ENCODE measurements at places on chromosomes 13 and 19.

DNA sequence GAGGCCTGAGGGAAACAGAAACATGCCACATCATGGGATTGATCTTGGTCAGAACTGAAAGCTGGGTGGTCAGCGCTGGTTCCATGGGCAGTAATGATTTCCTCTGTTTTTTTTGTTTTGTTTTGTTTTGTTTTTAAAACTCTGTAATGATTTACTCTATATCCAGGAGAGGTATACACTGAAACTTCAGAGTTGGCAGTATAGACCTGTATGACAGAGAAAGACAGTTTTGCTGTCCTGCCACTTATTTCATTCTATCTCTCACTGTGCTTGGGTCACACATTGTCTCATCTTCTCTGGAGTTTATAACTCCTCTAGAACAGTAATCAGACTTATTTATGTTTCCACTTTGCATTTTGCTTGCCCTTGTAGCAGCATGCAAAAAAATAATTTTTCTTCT is 105.1 kb upstream of the SLITRK1 start:
- DNase-seq, result no peak

DNA sequence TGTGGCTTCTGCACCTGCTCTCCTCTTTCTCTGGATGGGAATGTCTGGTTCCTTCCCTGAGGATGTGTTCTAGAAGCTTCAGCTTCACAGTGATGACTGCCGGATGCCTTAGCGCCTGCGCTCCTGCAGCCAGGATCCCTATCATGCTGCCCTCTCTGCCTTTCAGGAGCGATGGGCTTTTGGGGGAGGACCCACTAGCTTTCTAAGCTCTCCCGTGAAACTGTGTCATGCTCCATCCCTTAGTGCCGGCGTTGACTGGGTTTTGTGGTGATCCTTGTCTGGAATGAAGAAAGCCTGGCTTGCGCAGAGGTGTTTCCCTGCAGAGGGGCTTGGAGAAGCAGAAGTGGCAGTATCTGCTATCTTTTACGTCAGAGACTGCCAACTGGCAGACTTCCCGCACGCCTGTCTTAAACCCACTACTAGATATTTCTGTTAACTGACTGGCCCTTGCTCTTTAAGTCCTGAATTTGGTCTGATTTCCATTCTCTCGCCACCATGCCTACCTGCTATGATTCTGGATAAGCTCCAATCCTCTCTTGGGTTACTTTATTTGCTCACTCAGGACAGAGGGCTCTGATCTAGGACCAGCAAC is 3.8 kb upstream of the KMT2B start:
- no peak for DNase-seq

DNA sequence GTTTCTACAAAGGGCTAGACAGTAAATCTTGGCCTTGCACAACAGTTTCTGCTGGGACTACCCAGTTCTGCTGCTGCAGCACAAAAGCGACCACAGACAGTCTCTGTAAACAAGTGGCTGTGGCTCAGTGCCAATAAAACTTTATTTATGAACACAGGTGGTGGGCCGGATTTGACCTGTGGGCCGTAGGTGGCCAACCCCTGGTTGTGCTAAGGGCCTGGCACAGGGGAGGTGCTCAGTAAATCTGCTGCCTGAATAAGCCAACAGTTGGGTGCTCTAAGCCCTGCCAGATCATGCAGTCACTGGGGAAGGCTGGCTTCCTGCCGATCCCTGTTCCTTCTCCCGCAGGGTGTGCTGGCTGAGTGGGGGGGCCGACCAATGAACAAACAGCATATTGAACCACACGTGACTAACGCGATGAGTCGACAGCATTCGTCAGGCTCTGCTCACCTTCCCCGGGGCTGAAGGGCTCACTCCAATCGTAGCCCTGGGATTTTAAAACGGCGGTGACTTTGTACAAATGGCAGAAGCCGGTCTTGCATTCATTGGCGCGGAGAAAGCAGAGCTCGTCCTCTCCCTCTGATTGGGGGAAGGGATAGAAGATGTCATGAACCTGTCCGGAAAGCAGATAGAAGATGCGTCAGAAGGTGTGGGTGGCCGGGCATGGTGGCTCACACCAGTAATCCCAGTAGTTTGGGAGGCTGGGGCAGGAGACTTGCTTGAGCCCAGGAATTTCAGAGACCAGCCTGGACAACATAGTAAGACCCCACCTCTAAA is 24.3 kb upstream of the MYDGF start:
- DNase-seq, result no peak

DNA sequence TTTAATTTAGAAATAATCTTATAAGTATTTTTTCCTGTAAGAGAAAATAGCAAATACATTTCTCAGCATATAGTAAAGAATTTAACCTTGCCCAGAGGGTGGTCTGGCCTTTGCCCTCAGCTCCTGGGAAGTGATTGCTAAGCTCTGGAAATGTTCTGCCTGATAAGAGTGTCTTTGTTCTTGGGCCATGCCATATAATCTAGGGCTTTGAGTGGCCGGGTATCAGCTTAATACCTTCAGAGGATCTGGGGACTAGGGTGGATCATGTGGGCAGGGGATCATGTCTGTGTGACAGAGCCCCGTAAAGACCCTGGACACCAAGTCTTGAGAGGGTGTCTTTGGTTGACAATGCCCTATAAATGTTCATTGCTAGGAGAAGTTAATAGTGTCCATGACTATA is 1032.4 kb upstream of the MIR17HG start:
- no peak for DNase-seq

DNA sequence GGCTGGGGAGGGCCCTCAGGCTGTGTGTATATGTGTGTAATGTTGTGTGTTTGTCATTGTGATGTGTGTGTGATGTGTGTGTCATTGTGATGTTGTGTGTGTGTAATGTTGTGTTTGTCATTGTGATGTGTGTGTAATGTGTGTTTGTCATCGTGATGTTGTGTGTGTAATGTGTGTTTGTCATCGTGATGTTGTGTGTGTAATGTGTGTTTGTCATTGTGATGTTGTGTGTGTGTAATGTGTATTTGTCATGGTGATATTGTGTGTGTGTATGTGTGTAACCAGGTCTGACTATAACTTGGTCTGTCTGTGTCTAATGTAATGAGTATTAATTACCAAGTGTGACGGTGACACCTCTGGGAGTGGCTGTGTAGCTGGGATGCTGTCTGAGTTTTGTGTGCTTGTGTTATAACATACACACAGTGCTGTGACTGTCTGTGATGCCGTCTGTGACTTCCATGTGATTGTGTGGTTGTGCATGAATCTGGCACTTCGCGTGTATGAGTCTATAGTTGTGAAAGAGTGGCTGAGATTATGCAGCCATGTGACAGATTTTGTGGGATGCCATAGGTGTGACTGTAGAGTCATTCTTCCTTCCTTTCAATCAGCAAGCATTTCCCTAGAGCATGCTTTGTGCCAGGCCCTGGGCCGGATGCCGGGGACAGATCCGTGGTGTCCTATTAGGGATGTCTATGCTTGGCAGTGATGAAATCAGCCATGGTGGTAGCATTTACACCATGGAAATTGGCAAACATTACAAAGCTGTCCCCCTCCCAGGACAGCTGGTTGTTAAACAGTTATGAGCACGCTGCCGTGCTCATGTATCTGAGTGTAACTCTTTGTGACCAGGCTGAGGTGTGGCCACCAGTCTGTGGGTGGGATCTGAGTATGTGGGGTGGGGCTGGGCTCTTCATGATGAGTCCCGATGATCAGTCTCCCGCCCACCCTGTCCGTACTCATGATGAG is 6.4 kb downstream of the TNFSF14 start:
- no peak for DNase-seq

- DNase-seq, result no peak
These were observed 507 bp downstream of the COL4A1 start for GRCh38 chr13:110306340-110306959.

DNA sequence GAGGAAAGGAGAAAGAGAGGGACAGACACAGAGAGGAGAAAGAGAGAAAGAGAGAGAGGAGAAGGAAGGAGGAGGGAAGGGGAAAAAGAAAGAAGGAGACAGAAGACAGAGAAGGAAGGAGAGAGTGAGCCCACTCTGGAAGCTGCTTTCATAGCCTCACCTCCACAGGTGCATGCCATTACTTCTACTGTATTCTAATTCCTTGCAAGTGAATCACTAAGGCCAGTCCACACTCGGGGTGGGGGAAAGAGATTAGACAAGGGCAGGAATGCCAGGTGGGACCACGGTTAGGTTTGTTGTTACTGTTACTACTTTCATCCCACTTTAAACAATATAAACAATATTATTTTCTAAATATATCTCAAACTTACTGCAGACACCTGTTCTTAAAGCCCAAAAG is 684.5 kb upstream of the ARGLU1 start:
- DNase-seq, result no peak

DNA sequence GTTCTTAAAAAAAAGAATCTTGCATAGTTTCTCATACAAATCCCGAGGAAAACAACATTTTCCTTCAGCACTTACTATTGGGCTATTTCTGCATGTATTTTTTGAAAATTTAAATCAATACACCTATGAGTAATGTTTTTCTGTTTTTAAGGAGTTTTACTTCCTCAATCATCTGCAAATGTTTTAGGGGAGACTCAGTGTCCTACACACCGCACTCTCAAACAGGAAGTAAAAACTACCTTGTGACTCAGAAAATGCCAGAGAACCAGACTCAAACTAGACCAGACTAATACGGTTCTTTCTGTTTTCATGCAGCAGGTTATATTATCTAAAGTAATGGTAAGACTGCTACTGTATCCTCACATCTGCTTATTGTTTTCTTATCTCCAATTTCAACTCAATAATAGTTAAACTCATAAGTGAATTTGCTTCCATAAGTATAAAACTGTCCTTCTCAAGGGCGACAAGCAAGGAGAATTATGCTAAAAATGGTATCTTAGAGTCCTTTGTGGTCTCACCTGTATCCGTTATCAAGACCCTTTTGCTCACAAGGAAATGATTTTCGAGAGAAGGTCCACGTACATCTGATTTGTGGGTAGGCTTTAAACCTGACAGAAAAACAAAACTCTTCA is 52.5 kb downstream of the FLT3 start:
- DNase-seq, result no peak

GRCh38 chr19:7994114-7994513 is 11.3 kb downstream of the ELAVL1 start:
- no peak for DNase-seq

GRCh38 chr13:105806628-105806920 is 728.9 kb downstream of the EFNB2 start:
- DNase-seq, result no peak

DNA sequence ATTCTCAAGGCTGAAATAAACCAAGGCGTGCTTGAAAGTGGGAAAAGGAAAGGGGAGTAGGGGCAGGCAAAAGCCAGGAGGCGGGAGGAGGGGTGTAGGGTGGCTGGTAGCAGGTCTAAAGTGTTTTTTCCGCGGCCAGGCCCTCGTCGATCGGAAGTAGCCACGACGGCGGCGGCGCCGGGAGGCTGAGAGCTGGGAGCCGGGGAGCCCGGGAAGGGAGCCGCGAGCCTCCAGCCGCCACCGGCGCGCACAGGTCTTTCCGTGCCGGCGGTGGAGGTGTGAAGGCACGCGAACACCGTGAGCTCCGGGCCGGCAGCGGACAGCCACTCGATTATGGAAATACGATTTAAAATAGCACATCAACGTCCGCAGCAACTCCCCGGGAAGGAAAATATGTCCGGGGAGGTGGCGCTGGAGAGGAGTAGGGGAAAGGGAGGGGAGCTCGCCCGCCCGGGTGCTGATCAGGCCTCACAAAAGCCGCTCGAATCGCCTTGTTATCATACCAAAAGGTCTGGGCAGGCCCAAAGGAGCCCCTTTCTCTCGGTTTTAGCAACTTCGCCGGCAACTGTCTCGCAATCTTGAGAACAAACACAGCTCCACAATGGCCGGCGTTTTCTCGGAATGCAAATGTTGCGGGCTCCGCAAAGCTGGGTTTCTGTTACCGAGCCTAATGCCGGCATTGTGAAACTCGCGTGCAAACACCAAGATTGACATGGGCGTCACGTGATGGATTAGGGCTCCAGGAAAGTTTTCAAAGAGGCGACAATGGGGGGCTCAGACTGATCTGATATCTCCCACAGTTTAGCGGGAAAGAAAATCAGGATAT is 2.9 kb upstream of the PCDH8 start:
- DNase-seq, result peak; percentile 7

DNA sequence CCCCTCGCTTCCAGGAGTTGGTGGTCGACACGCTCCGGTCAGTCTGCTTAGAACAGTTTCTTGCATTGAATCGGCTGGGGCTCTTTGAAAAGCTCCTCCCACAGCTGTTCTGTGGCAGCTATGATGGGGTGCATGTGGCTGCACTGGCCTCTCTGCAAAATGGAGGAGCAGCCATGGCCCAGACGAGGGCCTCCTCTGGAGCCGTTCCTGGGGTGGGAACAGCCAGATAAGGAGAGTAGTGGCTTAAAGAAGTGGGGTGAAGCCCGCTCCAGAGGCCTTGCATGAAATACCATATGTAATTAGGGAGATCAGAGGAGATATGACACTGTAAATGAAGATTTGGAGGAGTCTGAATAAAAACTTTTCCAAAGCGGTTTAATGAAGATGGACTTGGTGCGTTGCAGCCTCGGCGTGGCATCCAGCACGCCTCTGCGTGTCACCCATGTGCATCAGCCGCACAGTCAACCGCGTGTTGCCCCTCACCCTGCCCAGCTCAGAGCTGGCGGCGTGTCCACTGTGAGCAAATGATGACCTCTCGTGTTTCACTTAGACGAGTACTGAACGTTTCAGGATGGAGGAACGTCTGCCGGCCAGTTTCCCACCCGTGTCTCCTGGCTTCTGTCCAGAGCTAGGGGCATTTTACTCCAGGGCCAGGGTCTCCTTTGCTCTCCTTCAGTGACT is 199.2 kb downstream of the TEX29 start:
- DNase-seq, result no peak

GRCh38 chr13:50187352-50188029 is 172.2 kb downstream of the KCNRG start:
- DNase-seq, result peak; percentile 94

GRCh38 chr19:49210108-49210900 is 52.7 kb downstream of the TRPM4 start:
- DNase-seq, result no peak

- DNase-seq, result no peak
These were observed 74.7 kb upstream of the TEX29 start for GRCh38 chr13:111245576-111246384.

DNA sequence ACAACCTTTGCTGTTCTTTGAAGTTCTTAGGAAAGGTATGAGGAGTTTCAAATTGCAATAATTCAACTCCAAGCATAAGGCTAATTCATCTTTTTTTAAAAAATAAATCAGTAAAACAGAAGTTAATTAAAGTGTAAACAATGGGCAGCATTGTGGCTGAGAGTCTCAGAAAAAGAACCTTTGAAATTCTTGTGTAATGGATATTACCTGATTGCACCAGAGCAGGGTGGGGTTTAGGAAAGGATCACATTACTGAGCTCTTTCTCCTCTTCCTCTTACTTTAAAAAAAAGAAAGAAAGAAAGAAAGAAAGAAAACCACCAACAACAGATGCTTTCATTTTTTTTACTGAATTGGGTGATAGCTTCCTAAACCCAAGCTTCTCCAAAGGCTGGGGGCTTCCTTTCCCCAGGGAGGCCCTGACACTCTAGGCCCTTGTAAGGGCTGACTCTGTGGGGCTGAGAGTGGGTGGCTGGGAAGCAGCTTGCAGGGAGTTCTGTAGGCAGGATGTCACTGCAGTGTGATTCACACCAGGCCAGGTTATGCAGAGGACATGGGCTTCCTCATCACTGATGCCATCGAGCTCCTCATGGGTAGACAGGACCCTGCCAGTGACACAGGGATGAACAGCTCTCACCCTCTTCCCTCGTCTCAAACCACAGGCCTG is 564.5 kb downstream of the FGF9 start:
- no peak for DNase-seq

Measured in HepG2 (cell line).